ENCODE measurements at places on chromosomes 11 and 22.

- no peak for DNase-seq
Measured at GRCh38 chr11:84909740-84910139, 717.4 kb downstream of the DLG2 start.

DNA sequence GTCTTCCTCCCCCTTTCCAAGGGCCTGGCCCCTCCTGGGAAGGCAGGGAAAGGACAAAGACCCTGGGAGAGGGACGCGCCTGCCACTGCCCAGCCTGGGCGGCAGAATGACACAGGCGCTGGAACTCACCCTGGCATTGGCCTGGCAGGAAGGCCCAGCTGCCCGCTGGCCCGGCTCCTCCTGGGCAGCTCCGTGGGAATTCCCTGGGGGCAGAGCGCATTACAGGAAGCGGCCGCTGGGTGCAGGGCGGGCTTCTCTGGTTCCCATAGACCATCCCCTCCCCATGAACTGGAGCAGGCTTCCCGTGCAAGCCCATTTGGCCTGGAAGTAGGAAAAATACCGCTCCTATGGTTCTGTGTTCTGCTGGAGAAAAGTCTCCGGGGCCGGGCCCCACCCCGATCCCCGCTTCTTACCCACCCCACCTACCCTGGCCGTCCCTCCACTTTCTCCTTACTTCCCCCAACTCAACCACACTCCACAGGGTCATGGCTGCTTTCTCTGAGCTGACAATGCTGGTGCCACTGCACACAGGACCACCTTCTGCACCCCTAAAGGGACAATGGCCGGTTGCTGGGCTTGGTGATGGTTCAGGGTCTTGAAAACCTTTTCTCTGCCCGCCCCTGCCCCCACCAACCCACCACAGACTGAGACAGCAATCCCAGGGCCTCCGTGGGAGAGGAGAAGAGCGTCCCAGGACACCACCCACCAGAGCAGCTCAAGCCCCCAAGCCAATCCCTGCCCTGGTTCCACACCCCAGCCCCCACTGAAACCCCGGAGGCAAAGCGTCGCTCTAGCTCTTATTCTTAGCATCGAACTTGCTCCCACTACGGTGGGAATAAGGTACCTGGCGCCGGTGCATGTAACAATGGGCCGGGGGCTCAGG is 58.9 kb downstream of the LINC01488 start:
- DNase-seq = no peak

GRCh38 chr11:40602866-40603552 is 856.4 kb downstream of the LRRC4C start:
- DNase-seq = no peak

DNA sequence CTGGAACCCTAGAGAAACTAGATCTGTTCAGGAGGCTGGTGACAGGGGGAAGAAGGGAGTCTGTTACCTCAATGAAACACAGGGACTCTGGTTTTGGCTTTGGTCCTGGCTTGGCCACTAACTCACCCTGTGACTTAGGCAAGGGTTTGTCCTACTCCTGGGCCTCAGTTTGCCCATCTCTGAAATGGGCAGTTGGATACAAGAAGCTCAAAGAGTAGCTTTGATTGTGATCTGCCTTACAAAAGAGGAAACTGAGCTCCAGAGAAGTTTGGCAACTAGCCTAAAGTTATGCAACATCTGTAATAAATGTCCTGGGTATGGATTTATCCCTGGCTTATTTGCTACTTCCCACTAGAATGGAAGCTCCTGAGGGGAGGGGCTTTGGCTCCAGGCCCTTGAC is 24.0 kb upstream of the LMO1 start:
- no peak for DNase-seq

DNA sequence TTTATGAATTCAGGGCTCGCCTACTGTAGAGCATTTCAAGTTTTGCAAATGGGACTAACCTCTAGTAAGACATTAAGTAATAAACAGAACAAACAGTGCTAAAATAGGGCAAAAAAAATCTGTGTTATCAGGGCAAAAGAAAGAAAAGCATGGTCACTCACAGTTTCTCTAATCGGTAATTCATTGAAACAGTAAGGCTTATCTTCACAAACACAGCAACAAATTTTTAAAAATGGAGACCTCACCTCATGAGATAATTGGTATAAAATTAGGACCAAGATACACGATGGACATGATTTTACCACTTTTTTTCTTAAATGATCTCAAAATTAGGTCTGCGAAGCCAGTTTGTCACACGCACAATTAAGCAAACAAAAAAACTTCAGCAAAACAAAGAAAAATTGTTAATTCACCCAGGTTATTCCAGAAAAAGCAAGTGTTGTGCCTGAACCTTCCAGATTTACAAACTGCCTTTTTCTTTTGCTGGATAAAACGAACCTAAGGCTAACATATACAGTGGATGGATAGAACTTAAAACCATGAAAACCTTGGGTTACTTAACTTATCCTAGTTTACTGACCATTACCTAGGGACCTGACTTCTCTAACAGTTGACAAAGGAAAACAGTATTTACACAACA is 1.4 kb downstream of the TMEM123 start:
- DNase-seq = no peak

DNA sequence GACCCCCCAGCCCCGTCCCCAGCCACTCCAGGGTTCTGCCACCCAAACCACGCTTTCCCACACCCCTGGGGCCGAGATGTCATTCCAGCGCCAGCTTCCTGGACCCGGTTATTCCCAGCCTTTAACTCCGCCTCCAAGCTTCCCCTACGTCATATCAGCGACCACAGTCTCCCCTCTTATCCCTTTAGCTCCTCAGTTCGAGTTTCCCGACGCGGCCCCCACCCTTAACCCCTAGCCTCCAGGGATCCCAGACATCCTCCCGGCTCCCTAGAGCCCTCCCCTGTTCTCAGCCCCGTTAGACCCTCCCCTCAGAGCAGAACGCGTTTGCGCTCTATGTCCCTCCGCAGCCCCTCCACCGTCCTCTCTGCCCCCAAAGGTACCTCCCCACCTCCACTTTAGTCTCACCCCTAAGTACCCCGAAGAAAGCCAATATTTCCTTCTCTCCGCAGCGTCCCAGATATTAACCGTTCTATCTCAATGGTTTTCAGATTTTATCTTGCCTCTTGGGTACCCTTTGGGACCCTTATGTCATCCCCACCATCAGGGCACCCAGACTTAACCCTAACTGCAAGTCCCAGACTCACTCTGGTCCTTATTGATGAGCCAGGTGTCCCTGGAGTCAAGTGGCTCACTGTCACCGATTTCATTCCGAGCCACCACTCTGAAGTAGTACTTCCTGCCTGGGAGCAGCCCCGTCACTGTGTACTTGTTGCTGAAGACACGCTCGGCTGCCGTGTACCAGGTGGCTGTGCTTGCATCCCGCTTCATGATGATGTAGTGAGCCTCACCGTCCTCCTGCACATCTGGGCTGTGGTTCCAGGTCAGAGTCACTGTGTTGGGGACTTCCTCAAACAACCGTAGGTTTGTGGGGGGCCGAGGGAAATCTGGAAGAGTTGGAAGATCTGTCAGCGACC is 8.0 kb downstream of the TMEM86A start:
- no peak for DNase-seq

- DNase-seq = no peak
Measured at GRCh38 chr11:102831128-102831488, 12.3 kb downstream of the MMP3 start.

DNA sequence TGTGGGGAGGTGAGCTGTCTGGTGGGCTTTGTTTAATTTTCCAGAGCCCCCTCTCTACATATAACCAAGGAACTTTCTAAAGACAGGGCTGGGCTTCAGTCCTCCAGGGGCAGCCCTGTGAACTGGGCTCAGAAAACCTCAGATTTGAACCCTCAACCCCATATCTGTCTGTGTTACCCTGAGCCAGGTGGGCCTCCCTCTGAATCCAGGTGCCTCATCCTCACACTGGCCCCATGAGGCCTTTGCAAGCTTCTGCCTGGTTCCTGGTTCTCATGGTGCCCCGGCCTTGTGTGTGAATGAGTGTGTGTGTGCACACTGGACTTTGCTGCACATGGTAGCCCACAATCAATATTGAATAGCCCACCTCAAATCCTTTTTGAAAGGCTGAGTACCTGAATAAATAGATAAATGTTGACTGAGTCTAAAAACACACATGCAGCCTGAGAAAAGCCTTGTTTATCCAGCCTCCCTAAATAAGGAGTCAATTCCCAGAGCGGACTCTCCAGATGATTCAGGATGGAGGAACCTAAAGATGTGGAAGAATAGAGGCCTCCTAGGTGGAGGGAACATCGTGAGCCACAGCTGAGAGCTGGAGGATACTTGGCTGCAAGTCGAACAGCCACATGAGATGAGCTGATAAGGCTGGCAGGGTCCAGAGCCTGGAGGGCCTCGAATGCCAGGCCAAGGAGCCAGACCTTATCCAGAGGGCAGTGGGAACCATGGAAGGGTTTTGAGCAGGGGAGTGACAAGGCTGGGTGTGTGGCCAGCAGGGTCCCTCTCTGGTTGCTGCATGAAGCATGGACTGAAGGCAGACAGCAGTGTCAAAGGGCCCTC is 28.1 kb upstream of the P2RY2 start:
- DNase-seq = no peak

DNA sequence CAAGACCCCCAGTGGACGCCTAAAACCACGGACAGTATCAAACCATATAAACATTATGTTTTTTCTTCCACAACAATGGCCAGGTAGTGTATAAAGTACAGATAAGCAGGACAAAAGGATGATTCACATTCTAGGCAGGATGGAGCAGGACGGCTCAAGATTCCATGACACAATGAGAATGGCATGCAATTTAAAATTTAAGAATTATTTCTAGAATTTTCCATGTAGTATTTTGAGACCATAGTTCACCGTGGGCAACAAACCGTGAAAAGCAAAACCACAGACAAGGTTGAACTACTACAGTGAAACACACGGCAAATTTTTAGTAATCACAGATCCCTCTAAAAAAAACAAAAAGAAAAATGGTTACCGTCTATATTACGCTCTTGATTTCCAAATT is 7.5 kb downstream of the NARS2 start:
- DNase-seq = no peak
